CD4-positive, alpha-beta T cell treated with Interleukin-6 at 100 ng/mL for 8 hours (primary cell): ENCODE measurements at places on chromosomes 13 and 19.

DNA sequence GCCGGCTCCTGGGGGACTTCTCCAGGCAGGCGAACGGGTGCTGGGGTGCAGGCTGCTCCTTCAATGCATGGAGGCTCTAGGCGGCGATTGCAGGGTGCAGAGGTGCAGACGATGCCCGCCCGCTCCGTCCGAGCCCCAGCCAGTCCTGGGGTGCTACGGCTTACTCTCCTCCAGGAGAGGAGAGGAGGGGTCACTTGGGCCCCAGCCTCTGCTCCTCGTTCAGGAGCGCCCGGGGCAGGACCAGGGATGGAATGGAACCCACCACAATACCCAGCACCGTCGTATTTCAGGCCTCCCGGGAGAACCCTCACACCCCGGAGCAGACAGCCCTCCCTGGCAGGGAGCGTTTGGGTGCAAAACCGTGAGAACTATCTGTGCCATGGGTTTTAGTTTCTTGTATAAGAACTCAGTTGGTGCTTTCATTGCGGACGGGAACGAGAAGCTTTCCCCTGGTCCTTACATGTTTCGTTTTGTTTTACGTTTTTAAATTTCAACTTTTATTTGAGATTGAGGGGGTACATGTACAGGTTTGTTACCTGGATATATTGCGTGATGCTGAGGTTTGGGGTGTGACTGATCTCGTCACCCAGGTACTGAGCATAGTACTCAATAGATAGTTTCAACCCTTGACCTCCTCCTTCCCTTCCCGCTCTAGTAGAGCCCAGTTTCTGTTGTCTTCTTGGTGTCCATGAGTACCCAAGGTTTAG lies 46.8 kb downstream of the ARHGEF18 start:
- DNase-seq = no peak

DNA sequence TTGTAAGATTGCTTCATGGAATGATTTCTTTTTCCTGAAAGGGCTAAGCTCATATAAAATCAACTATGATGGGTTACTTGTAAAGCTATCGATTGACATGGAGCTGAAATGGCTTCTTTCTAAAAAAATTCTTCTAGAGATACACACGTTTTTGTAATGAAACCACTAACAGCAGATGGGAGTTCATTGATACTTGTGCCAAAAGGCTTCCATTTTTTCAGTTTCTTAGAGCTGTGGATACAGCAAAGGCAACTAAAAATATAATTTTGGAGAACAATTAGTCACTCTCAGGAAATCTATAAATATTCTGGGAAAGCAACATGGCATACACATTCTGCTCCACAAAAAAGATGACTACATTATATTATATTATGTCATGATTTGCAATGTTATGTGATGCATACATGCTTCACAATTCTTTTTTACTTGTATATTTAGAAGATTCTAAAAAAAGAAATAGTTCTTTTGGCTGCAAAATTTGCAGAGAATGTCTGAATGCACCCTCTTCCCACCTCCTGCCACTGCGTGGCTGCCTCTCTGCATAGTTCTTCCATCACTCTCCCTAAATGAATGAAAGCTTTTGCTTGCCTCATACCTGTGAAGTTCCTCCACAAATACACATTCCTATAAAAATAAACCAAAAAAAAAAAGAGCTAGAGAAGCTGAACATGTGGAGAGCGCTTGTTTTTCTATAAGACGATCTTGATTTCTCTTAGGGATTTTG lies 802.5 kb downstream of the EFNB2 start:
- DNase-seq = no peak

DNA sequence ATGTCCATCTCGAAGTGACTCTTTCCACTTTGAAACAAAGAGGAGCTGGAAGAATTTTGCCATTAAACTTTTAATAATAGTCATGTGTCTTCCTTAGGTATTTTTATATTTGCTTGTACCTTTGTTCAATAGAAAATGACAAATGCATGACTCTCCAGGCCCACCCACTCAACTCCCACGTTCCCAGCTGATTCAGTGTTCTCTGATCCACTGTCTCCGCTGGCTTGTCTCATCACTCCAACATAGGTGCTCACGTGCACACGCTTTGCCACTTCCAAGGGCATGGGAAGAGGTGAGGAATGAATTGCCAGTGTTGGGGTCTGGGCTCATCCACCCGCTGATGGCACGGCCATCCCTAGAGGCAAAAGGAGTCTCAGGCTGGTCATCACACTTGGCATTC lies 24.5 kb downstream of the RASL11A start:
- no peak for DNase-seq

- DNase-seq = no peak
Measured at GRCh38 chr19:11435833-11436313, 438 bp downstream of the PRKCSH start.

GRCh38 chr13:99199541-99200431 lies 868 bp upstream of the UBAC2 start:
- DNase-seq = no peak

- no peak for DNase-seq
Measured at GRCh38 chr19:38900202-38900629, 447 bp downstream of the NFKBIB start.

- peak; percentile 82 for DNase-seq
Measured at GRCh38 chr19:41958367-41959055, 610 bp downstream of the RABAC1 start.

GRCh38 chr13:33184112-33184490 lies 101.5 kb downstream of the STARD13 start:
- no peak for DNase-seq
